Effector memory CD4-positive, alpha-beta T cell (primary cell): ENCODE measurements at places on chromosomes 1 and 21.

DNA sequence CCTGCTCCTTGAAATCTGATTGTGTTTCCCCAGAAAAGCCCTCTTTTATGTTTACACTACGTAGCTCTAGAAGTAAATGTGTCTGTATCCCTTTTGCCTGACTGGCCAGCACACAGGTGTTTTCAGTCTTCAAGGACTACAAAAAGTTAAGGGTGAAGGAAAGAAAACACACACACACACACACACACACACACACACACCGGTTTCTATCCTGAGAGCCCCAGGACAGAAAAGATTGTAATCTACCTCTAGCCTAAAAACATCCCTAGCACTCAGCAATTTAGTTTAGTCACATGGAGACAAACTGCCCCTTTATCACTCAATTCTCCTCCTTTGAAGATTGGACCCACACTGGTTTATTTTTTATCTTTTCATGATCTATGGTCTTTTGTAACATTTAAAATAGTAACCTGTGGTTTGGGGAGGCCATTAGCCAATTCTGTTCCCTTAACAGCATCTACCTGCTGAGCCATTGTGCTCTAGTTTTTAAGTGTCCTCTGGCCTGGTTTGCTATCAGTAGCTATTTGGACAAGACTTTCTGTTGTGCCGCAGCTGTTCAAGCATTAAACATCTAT lies 15.8 kb upstream of the TRIM45 start:
- DNase-seq = no peak

- no peak for DNase-seq
Measured at GRCh38 chr21:45414396-45415187, 9.6 kb downstream of the COL18A1 start.

DNA sequence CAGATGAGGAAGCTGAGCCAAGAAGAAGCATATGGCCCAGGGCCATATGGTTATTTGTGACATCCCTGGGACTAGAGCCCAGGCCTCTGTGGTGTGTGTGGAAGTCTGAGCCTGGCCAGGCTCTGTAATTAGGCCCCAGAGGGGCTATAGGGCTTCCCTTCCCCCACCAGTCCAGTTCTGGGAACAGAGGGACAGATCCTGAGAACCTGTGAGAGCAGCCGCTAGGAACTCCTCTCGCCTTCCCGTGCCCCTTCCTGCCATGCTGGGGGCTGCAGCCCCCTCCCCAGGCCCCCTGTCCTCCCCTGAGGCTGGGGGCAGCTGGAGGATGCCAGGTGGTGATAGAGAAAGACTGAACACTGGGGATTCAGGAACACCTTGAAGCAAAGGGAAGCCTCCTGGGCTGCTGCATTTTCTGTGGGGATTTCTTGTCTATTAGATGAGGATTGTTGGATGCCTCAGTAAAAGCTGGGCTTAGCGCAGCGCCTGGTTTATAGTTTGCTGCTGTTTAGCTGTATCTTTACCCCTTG lies 33.3 kb downstream of the COQ8A start:
- no peak for DNase-seq

DNA sequence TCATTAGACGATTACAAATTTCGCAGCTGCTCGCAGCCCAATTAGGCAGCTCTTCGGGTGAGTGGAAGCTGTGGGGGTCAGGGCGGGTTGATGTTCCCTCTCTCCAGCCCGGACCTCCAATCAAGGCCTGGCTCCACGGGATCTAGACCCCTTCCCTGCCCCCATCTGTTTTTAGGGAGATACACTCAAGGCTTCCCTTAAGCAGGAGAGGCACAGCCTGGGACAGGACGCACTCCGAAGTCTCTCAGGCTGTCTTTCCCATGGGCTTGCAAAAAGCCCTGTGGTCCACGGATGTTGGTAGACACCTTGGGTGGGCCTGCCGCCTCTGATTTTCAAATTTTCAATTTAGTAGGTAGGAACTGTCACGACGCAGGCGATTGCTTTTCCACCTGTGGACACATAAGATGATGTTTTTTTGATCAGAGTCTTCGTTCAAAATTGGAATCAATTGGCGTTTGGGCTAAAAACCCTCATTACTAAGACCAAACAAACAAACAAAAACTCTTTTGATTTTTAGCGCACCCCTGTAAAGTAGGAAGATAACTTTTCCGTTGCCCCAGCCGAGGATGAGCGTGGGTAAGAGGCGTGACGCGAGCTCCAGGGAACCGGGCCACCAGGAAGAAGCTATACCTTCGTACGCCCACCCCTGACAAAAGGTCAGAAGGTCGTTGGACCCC lies 2.5 kb upstream of the LHX8 start:
- DNase-seq = no peak

DNA sequence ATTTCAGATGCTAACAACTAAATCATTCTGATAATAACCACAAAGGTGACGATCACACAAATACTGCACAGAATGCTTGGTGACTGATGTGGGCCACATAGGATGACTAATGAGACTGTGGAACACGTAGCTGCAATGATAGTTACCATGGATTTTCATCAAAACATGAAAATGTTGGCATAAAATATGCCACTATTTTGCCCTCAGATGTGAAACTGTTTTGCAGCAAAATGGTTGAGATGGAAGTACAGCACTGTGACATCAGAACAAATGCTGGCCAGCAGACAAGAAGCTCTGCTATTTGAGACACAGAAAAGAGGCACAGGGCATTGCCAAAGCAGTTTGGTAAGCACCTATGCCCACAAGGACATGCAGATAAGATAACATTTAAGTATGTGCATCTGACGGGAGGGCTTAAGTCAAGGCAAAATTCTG lies 83.8 kb downstream of the NIBAN1 start:
- DNase-seq = peak; percentile 54

- no peak for DNase-seq
Measured at GRCh38 chr21:40668555-40669275, 178.2 kb downstream of the DSCAM start.

DNA sequence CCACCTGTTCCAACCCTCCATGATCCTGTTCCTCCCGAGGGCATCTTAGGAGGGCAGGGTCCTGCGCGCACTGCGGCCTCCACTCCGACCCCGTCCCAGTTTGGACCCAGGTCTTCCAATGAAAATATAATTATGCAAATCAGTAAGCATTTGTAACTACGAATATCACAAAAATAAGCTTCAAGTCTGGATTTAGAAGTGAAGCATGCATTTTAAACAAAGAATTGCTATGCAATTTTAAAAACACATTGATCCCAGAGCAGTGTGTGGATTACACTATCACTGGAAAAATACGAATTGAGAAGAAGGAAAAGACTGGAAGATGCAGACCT lies 673 bp downstream of the PRMT2 start:
- no peak for DNase-seq

DNA sequence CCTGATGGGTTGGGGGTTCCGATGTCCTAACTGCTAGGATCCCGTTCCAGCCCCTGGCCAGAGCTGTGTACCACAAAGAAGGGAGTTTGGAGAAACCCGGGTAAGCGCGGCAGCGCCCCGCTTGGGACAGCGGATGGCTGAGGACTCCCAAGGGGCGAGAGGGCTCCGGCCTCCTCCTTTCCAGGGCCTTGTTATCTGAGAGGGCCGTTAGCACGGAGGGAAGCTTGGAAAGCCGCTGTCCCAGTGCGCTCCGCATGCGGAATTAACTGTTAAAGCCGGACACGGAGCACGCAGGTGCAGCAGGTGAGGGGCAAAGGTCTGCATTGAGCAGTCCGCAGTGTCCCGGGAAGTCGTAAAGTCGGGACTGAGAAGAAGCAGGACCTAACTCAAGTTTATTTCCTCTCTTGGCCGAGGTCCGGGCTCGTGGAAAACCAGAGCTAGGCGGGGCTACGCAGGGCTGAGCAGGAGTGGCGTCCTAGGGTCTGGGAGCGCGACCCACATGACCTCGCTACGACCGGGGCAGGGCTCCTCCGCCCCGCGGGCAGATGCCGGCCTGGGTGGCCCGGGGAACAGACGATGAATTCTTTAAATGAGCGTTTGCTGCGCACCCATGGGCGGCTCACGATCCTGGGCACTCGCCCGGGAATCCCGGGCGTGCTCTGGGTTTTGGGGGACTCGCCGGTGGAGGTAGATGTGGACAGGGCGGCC lies 4.5 kb downstream of the LHX4 start:
- no peak for DNase-seq

DNA sequence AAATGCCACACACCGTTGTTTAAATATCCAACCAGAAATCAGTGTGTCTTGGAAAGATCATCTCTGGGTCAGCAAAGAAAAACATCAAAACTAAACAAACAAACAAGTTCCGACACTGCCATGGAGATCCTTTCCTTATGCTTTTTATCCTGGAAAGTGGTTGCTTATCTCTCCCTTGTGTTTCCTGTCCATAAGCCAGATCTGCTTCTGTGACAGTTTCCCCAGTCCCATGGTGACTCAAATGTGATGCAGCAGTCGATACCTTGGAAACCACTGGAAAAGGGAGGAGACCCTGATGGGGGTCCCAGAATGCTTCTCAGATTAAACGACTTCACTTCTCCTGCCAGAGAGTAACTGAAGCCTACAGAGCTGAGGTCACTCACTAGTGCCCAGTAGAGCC lies 94.7 kb downstream of the DMRTA2 start:
- DNase-seq = no peak

DNA sequence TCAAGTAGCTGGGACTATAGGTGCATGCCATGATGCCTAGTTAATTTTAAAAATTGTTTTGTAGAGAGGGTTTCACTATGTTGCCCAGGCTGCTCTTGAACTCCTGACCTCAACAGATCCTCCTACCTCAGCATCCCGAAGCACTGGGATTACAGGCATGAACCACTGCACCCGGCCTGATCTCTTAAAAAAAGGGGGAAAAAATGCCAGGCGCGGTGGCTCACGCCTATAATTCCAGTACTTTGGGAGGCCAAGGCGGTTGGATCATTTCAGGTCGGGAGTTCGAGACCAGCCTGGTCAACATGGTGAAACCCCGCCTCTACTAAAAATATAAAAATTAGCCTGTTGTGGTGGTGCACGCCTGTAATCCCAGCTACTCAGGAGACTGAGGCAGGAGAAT lies 13.2 kb downstream of the AVPR1B start:
- DNase-seq = no peak

DNA sequence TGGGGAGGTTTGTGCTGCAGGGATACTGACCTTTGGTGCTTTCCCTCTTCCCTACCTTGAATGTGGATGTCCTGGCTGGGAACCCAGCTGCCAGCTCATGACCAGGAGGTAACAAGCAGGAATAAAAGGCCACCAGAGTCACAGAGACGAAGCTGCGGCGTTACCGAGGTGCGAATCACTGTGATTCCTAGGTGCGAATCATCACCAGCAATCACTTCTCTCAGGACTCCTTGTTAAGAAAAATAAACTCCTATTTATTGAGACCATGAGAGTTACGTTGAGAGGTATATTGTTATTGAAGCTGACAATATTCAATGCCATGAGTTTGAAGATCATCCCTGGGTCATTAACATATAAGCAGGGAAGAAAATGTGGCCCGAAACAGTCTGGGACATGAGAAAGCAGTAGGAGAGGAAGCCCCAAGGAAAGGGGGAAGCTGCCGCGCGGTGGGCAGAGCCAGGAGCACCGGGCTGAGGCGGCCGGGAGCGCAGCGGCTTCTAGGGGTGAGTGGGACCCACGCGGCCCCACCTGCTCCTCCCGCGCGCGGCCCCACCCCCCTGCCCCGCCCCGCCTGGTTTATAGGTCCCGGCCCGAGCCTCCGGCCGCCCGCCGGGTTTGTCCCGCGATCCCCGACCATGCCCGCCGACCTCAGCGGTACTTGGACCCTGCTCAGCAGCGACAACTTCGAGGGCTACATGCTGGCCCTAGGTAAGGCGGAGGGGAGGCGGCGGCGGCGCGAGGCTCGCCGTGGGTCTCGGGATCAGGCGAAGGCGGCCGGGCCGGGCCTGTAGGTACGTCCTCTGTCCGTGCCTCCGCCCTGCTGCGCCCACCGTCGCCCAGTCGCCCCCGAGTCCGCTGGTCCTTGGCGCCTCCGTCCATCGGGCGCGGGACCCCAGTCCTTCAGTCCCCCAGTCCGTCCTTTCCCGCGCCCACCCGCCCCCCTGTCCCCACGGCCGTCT lies at the start of gene RBP7:
Gene RBP7 (plus strand): TSS at position 605 of the 959 bp plus-strand sequence. CDS start 31 bp downstream, at position 636.
- no peak for DNase-seq

- no peak for DNase-seq
Measured at GRCh38 chr1:106995970-106996369, 60.5 kb upstream of the PRMT6 start.

DNA sequence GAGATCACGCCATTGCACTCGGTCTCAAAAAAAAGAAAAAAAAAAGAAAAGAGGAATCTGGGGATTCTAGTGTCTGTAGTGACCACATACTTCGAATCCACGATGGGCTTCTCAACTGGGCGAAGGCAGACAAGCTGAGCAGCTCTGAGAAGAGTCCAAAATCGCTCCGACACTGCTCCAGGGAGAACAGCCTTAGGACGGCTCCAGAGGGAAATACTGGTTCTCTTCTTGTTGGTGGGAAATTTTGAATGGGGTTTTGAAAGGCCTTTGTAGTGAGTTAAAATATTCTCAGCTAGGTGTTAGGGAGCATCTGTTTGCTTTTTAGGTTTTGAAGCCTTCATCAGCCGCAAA lies 18.3 kb upstream of the HJV start:
- no peak for DNase-seq

- no peak for DNase-seq
Measured at GRCh38 chr1:10979483-10979920, 33.0 kb upstream of the TARDBP start.

- DNase-seq = no peak
Measured at GRCh38 chr1:20956272-20956671, 169.2 kb upstream of the HP1BP3 start.

GRCh38 chr1:234618737-234619049 lies 8.7 kb upstream of the IRF2BP2 start:
- DNase-seq = no peak

DNA sequence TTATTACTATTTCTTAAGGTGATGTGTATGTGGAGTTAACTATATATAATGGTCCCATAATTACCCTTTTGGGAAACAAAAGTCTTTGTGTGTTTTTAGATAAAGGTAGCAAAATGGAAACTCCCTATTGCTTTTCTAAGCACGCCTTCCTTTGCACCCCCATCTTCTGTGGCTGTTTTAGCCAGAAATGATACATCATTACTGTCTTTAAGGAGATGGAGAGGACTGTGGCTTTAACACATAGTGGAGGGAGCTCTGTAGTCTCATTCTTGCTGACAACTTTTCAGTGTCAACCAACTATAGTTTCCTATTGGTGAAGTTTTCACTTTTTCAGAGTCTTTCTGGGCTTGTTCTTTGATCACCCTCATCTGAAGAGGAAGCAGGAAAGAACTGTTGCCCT lies 1.0 kb downstream of the APOBEC4 start:
- DNase-seq = no peak

DNA sequence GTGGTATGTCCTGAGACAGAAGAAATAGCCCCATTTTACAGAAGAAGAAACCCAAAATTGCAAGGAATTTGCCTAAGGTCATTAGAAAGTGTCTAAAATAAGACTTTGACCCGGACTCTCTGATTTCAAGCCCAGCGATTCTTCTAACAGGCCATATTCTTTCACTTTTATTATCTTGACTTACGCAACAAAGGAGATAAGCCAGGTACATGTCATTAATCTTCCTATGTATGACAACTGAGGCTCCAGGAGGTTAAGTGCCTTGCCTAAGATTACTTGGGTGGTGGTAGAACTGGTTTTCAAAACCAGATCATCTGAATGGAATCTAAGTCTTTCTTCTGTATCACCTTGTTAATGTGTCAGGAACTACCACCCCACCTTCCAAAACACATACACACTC lies 124.3 kb downstream of the PBX1 start:
- DNase-seq = no peak

GRCh38 chr1:36151134-36151844 lies 2.0 kb upstream of the TRAPPC3 start:
- DNase-seq = no peak

- no peak for DNase-seq
Measured at GRCh38 chr1:199472018-199472417, 555.5 kb upstream of the NR5A2 start.

- no peak for DNase-seq
Measured at GRCh38 chr1:183346276-183346732, 71.9 kb downstream of the NMNAT2 start.
